NCI-H1417 treated with DMSO at 0.1 percent for 48 hours (cell line): ENCODE measurements at places on chromosomes 13 and 19.

DNA sequence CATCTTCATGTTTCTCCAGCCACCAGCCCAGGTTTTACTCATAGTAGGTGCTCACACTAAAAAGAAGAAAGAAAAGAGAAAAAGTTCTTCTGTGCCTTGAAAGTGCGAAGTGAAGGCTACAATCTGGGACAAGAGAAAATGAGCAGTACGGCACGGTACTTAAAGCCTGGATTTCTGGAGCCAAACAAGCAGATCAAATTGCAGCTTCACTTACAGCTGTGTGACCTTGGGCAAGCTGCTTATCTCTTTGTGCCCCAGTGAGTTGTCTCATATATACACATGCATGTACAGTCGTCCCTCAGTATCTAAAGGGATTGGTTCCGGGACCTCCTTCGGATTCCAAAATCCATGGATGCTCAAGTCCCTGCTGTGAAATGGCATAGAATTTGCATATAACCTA lies 41.8 kb downstream of the GSX1 start:
- no peak for DNase-seq

DNA sequence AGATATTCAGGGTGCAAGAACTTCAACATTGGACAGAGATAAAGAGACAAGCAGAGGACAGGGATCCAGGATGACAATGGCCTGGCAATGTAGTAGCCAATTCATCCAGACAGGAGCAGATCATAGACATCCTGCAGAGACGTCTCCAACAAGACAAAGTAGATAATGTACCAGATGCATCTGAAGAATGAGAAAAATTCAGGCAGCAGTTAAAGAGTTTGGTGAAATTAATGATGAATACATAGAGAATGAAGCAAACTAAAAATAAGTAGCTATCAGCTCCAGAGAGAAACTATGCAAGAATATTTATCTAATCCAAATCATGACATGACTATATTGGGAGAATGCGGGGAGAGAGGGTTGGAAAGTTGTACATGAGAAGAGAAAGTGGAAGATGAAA lies 278.4 kb upstream of the DACH1 start:
- DNase-seq, result no peak

GRCh38 chr13:43848001-43848649 lies 31.4 kb downstream of the CCDC122 start:
- DNase-seq, result no peak

DNA sequence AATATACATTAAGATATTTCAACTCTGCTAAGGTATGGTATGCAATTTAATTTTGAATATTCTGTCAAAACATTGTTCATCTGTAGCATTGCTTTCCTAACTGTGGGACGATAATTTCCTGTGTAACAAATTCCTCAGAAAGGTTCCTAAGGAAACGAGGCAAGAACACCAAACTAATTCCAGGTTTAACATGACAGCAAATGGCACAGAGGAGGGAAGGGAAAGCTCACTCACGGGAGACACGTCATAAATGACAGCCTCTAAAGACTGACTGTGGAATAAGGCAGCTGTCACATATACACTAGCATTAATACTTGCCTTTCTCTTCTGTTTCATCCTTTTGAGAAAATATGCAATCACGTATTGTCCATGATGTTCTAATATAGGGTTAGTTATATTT lies 380.6 kb downstream of the LIG4 start:
- no peak for DNase-seq
